ENCODE measurements at places on chromosomes 11 and 22.
A peak's percentile ranks its signal among the peaks of the same experiment; 100 is the strongest.

DNA sequence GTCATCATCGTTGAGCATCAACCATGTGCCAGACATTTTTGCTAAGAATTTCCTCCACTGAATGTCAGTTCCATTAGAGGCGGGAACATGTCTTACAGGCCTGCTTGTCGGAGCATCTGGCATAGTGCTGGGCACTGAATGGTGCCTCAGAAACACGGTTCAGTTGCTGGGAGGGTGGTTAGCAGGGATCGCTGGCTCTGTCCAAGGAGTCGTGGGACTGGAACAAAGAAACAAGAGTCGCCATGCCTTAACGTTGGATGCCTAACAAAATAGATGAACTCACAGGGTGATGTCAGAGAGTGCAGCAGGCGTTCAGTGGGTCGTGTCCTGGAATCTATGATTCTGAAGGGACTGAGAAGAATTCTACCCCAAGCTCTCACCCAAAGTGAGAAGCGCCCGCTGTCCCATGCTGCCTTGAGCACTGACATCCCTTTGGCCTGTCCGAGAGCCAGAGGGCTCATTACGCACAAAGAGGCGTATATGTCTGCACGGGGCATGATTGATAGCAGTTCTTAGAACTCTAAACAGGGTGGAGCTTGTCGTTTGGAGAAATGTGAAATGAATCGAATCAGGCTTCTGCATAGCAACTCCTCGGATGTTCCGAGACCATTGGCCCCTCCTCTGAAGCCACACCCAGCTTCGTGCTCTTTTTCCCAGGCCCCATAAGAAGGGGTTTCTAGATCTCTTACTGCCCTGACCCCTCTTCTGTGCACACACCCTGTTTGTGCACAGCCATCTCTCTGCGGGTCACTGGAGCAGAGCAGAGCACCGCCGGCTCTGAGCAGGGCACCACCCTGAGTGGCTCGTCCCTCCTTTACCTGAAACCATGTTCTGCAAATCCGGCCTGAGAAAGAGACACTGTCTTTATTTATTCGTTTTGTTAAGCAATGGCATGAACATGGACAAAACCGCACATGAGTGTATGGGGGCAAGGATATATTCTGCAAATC is 113.1 kb upstream of the B3GAT1 start:
- DNase-seq: no peak

DNA sequence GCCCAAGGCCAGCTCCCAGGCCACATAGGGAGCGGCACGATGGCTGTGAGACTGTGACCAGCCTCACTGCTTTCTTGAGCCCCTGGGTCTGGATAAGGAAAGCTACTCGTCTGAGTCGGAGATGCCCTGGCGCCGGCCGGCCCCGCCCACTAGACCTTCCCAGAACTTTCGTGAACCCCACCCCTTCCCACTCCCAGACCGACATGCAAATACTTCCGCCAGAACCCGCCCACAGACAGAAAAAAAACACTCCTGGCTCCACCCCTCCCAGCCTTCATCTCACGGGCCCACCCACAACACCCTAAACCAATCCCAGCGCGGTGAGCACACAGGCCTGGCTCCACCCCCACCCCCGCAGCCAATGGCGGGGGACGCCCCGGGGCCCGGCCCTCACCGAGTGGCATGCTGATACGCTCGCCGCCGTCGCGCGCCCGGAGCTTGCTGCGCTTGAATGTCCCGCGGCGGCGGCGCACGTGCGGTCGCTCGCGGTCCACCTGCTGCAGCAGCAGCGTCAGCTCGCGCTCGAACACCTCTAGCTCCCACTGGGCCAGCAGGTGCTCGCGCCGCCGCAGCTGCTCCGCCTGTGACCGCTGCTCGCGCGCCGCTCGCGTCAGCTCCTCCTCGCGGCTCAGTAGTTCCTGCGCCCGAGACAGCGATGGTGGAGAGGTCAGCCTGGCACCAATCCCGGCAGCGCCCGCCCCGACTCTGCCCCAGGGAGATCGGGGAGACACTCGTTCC is 7.0 kb downstream of the MAP3K11 start:
- peak; percentile 19 for DNase-seq

DNA sequence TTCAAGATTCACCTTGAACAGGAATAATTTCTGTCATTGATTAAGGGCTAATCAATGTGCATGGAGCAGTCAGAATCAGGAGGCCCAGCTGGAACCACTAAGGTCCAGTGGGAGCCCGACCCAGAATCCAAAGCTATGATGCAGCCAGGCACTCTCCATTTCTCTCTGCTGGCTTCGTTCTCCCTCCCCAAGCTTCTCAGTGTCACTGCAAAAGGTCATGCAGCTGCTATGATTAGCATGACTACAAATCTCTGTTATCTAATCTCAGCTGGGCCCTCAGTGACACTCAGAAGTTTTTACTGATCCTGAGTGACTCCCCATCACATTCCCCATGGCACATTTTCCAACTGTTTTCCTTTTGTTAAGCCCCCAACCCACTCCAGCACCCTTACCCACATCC is 31.1 kb upstream of the PRSS23 start:
- DNase-seq: no peak

GRCh38 chr11:133732109-133732674 is 113.1 kb downstream of the SPATA19 start:
- no peak for DNase-seq

- no peak for DNase-seq
Measured at GRCh38 chr11:96127596-96127959, 203.7 kb upstream of the MTMR2 start.

GRCh38 chr22:37674951-37675929 is at the start of gene LGALS1:
Gene LGALS1 (plus strand): TSS chr22:37675636. CDS start chr22:37675703, 67 bp downstream.
- DNase-seq: peak; percentile 72

DNA sequence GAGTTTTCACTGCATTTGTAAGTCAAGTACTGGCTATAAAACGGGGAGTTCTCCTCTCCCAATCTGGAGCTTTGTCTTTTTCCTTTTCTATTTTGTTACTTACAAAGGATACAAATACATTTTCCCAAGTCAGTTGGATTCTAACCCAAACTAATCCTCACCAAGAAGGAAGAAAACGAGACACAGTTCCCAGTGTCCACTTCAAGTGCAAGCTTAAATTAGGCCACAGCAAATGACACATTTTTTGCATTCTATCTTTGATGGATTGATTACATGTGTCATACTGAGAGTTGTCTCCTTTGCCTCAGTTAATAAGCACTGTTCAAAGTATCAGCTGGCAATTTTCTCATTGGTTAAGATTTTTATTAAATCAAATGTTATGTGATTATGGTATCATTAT is 296.7 kb upstream of the ANO5 start:
- DNase-seq: no peak

DNA sequence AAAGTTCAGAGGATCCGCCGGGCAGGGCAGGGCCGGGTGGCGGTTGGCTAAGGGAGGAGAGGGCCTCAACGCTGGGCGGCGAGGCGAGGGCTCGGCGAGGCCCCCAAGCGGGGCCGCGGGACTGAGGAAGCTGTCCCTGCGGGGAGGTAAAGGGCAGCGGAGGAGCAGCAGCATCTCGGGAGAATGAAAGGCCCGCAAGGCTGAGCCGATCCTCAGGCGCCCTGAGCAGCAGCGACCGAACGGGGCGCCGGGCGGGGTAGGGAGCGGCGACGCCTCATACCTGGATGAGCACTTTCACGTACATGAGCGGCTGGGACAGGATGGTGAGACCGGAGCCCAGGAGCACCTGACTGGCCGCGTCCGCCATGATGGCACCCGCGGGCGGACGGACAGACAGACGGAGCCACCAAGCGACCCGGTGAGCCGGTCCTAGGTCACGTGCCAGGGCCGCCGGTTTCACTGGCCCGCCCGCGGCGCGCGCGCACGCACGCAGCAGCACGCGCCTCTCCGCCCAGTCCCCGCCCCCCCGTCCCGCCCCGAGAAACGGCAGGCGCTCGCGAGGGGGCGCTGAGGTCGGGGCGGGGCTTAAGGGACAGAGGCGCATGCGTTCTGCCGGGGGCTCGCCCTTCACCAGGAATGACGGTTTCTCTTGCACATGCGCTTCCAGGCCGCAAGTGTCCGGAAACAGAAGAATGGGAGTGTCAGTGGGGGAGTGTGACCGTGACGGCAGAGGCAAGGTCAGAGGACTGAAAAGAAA is at the start of gene MTCH2:
TSS of gene MTCH2 (minus strand) at position 461 of the 757 bp plus-strand sequence. CDS start at position 367, 94 bp downstream.
- DNase-seq: peak; percentile 97

GRCh38 chr11:12862696-12863469 is 146.2 kb upstream of the RASSF10 start:
- no peak for DNase-seq

Data from CD4-positive, alpha-beta T cell treated with Interleukin-10 for 1 hour (primary cell).